Activated CD8-positive, alpha-beta T cell treated with anti-CD3 and anti-CD28 coated beads for 36 hours (primary cell): ENCODE measurements at places on chromosomes 7 and 10. TPM values are rescaled to one million over a fixed set of nuclear protein-coding genes. Genes with fewer than 3 reads are reported as not detected.

The GDF10 gene
- 1.4 TPM for total RNA-seq

DNA sequence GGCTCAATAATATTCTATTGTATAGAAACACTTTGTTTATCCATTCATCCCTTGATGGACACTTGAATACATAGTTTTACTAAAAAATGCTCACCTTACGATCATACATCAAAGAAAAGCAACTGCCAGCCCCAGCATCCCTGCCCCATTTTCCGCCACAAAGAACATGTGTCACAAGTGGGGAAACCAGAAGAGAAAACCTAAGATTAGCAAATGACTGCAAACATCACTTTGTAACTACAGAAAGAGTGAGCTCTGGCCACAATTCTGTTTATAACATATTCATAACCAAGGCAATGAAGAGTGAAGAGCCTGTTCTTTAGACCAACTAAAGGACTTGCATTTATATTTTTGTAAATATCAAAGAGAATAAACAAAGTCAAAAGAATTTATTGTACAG is 89.8 kb downstream of the DOCK4 start:
- DNase-seq: no peak

DNA sequence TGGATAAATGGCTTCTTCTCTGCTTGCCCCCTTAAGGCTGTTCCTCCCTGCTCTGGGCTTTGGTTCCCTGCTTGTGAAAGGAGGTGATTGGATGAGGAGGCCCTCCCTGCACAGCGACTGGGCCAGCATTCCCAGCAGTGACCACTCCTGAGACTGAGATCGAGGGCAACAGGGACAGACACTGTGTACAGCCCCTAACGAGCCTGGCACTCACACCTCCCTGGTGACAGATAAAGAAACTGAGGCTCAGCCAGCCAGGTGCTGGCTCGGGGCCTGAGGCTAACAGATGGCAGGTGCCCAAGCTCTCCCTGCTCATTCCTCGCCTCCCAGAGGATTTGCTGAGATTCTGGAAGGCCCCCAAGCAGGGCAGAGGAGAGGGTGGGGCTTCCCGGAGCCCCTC is 12.0 kb upstream of the AQP1 start:
- DNase-seq: no peak

The ZFYVE27 gene
- total RNA-seq: 18.1 TPM

- no peak for DNase-seq
These were observed 118.3 kb downstream of the MYO3A start for GRCh38 chr10:26052326-26052725.

DNA sequence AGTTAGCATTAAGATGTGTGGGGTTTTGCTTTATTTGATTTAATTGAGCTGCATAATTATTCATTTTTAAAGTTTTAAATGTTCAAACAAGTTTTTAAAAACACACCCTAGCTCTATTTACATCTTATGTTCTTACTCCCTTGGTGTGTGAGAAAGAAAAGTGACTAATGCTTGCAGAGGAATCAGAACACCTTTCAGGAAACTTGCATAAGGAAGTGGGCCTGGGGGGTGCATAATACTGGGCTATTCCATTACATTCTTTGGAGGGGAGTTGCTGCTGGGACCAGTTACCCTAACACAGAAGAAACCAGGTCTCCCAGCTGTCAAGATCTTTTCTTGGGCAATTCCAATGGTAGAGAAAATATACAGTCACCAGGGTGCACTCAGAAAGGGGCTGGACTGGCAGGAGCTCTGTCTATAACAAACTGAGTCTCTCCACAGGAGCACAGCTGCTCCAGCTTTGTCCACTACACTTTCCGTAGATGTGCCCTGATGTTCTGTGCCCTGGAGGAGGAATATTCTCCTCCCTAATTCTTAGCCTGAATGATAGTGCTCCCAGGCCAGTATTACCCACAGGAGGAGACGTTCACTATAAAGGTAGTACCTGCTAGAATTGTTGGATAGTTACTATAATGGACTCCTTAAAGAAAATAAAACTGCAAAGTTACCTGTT is 304.2 kb downstream of the CDC14C start:
- no peak for DNase-seq

- no peak for DNase-seq
These were observed 108.9 kb upstream of the ASAH2 start for GRCh38 chr10:50360077-50360850.

DNA sequence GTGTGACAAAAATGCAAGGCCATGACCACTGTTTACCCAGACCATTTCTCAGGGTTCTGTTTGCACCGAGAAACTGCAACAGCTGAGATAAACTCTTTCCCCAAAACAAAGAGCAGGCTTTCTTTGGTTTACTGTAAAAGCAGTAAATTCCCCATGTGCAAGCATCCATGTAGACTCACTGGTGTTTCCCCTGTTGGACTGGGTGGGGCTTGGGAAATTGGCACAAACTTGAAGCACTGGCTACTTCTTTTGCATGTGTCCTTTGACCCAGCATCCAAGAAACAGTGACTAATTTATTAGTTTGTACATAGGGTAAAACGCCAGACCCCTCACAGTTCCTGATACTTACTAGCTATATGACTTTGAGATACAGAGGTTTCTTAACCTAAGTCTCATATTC is 12.3 kb downstream of the IQUB start:
- no peak for DNase-seq

The SKAP2 gene
- total RNA-seq: 8.1 TPM

The COL13A1 gene
- total RNA-seq: not detected

The FAM20C gene
- total RNA-seq: 0.29 TPM

DNA sequence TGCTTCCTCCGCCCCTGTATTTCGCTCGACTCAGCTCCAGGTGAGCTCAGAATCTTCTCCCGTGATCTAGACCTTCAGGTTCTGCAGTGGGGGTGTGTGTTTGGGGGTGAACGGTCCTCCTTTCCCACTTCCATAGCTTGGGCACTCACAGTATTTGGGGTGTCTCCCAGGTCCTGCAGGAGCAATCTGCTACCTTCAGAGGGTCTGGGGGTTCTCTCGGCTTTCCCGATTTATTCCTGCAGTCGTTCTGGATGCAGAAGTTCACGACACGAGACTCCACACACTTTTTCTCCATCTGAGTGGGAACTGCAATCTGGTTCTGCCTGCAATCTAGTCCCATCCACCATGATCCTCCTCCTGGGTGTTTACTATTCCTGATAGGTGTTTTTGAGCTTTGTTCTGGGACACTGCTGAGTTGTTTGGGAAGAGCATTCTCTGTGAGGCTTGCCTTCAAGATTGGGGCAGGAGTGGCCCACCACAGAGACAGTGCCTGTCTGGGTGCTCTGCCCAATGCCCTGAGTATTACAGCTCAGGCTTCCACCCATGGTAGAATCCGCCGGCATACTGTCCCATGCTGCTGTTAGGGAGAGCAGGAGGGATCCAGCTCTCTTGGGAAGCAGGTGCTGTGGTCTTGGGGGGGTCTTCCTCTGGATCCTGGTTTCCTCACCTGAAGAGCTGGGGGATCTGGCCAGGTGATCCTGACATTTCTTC is 29.8 kb downstream of the JAKMIP3 start:
- DNase-seq: no peak

GRCh38 chr7:30879139-30880124 is 32.2 kb upstream of the AQP1 start:
- DNase-seq: no peak

The SH2D4B gene
- total RNA-seq: 0.20 TPM

- no peak for DNase-seq
These were observed 297.0 kb upstream of the AUTS2 start for GRCh38 chr7:69301253-69301652.

- no peak for DNase-seq
These were observed 116.9 kb downstream of the CDCA7L start for GRCh38 chr7:21828841-21829240.

The SYPL1 gene
- 44.6 TPM for total RNA-seq

GRCh38 chr10:47358457-47358856 is 10.3 kb downstream of the RBP3 start:
- DNase-seq: no peak
